ENCODE measurements at places on chromosomes 7 and 10.

DNA sequence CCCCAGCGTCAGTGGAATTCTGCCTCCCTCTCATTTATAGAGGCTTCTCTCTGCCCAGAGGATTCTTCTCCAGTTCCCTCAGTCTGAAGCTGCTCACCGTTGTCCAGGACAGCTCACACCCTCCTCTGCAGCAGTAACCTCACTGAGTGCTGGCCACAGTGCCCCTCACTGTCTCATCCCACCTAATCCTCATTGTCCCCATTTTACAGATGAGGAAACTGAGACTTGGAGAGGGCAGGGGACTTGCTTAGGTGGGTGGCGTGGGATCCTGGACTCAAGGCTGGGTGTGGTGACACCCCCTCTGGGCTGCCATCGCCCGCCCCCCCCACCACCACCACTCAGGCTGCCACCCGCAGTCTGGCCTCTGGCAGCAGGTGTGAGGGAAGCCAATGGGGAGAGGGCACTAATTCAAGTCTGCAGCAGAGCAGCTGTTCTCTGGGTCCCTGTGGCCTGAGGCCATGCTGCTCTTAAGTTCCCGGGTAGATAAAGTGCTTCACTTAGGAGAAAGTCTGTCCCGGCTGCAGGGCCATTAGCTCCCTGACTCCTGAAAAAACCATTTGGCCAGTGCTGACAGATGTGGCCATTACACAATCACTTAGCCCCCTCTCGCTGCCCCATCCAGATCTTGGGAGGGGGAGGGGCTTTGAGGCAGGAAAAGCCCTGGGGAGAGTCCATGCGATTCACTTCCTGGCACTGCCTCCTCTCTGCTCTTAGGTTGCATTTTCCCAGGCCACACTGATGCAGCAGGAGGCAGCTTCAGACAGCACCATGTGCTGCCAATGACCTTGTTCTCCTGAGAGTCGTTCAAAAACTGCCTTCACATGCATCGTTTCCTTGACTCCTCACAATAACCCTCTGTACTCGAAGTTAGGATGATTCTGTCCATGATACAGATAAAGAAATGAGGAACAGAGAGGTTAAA lies 36.3 kb downstream of the DRGX start:
- no peak for DNase-seq

DNA sequence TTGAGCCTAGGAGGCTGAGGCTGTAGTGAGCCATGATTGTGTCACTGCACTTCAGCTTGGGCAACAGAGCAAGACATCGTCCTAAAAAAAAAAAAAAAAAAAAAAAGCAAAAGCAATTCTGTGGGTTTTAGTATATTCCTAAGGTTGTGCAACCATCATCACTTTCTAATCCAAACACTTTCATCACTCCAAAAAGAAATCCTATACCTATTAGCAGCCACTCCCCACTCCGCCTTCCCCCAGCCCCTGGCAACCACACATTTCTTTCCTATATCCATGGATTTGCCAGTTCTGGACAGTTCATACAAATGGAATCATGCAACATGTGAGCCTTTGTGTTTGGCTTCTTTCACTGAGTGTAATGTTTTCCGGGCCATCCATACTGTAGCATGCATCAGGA lies 20.4 kb downstream of the ZAN start:
- DNase-seq: no peak

DNA sequence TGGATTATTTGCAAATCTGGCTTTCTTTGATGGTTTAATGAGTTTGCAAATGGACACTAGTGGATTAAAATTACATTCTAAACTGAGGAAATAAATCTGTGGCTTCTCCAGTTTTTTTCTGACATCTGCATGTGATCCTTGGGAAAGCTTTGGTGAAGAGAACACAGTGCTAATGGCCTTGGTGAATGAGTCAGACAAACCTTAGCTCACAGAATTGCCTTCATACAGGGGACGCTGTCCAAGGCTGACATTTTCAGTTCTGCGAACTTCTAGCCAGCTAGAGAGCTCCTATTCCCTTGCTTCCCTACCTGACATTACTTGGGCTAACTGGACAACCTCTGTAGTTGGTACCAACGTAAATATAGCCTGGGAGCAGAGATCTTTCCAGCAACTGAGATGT lies 21.2 kb downstream of the BMPER start:
- DNase-seq: no peak

DNA sequence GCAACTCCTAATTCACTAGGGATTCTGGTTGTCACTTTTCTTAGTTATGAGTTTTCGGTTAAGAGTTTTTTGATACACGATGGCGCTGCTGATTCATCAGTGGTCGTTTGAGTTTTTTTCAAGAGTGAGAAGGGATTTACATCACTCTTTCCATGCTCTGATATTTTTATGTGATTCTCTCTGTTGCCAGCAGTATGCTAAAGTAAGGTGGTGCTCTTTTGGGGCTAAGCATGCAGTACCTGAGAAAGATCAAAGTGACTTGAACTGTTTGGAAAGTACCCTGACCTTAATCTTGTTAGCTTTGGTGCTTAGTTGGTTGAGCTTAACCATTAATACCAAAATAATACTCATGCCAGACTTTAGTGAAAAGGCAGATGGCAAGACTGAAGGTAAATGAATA lies 28.1 kb downstream of the STAMBPL1 start:
- no peak for DNase-seq

DNA sequence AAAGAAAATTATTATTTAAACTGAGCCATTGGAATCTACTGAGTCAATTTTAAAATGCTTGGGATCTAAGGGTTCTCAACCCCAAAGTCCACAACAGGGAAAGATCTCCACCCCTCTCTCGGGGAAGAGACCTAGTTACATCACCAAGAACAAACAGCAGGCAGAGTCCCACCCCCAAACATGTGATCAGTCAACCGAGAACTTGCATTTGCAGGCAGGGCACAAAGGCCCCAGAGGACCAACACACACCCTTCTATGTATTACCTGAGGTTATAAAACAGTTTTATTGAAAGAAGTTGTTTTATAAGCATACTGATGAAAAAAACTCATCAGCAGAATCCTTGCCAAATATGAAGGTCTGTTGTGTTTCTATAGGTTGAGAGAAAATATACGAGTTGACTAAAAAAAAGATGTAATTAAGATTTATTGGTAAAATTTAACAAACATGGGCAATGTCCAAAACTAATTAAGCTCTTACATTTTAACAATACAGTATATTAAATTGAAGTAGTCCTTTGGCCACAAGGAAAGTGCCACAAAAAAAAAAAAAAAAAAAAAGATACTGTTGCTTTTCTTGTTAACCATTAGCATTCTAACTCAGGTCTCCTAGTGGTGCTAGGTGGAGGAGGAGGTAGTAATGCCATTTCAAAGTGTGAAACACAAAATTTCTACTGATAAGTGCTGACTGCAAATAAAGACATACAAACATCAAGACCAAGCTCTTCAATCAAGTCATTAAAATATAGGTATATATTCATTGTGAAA lies 975 bp upstream of the USP54 start:
- peak; percentile 93 for DNase-seq

GRCh38 chr10:61301575-61301974 lies 151.6 kb downstream of the TMEM26 start:
- DNase-seq: no peak

- DNase-seq: no peak
These were observed 648.3 kb downstream of the TNS3 start for GRCh38 chr7:46933596-46933995.

GRCh38 chr10:84194424-84195043 lies at the start of gene CDHR1:
CDHR1 (plus strand) TSS chr10:84194537; CDS start chr10:84194761, 224 bp downstream.
- peak; percentile 79 for DNase-seq

GRCh38 chr10:72625276-72625607 lies 637 bp downstream of the MICU1 start:
- no peak for DNase-seq

GRCh38 chr7:28725911-28726310 lies 232.2 kb downstream of the TRIL start:
- DNase-seq: no peak

DNA sequence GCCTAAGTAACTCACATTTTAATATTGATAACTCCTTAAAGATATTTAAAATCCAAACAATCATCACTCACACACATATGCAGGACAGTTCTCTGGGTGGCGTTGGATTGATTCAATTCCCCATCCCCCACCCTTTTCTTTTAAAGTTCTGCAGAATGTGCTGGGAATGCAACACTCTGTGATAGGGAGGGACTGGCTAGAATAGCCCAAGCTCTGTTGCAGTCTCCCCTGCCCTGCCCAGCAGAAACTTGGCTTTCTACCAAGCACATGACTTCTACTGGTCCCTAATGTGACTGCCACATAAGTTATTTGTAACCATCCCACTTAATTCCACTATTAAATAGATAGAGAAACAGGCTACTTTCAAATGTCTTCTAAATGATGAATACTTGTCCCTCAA lies 55.2 kb downstream of the TWIST1 start:
- DNase-seq: no peak

DNA sequence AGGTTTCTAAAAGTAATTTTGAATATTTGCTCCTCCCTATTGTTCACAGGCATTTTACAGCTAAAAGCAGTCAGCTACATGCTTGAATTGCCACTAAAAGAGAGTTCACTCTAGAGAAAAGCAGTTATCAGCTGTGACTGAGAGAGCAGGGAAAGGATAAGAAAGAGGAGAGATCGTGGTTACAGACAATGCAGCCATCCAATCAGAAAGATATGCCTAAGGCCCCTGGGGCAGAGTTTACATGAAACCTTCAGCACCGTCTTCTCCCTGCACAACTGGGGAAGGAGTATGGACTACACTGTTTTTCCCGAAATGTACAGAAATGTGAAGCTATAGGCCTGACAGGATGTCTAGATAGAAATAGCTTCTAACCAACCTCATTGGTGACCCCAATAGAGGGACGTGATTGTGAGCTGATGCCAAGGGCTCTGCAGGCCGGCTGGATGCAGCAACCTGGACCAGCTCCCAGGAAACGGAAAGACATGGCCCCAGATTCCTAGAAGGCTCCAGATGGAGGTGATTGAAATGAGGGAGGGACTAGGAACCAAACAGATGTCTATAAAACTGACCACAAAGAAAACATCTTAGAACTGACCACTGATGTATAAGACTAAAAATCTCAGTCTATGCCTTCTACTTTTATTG lies 3.2 kb upstream of the VSTM4 start:
- no peak for DNase-seq

GRCh38 chr10:44340557-44340956 lies 44.3 kb downstream of the CXCL12 start:
- no peak for DNase-seq

DNA sequence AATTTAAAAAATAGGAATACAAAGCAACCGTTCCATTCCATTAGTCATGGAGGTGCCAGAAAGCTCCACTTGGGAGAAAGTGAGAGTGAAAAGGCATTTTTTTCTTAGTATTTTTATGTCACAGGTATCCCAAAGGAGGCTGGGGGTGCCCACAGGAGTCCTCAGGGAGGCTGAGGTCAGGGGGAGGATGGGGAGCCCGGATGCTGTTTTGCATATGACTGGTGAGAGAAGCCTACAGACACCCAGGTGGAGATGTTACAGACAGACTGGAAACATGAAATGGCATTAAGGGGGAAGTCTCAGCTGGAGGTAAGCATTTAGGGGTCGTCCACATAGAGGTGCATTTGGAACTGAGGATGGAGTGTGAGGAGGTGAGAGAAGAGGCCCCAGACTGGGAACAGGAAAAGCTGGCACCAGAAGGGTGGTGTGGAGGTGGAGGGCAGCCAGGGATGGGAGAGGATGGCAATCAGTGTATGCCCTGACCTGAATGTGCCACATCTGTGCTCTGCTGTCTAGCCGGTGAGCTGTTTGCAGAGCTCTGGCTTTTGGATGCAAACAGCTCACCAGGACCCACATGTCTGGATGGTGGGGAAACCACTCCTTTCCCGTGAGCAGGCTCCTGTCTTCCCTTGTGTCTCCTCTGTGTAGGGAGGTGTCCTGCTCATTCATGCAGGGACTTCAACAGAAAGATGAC lies 101.1 kb downstream of the RAMP3 start:
- no peak for DNase-seq

DNA sequence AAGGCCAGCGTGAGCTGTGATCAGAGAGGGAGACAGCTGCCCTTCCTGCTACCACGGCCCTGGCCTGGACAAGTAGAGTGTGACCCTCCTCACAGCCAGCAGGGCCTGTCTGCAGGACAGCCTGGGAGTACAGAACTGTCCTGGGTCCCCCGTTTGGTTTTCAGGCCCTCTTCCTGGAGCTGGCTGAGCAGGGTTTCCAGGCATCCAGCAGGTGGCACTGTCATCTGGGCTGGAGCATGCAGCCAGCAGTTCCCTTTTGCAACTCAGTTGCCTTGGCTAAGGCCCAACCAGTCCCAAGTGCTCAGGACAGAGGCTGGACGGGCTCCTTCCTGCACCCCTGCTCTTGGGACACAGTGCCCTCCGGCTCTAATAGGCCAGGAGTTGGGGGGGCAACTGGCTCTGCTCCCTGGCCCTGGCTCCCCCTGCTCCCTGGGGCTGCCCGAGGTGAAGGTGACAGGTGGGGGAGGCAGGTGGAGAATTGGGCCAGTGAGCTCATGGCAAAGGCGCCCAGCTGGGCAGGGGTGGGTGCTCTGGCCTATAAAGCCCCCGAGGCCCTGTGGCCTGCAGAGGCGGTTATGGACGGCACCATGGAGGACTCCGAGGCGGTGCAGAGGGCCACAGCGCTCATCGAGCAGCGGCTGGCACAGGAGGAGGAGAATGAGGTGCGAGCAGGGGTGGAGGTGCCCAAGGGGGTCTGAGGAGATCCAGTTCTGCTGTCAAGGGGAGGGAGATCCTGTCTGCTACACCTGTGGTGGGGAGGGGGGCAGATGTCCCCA lies at the start of gene ANKRD2:
Gene ANKRD2 (plus strand): TSS at position 566 of the 776 bp plus-strand sequence. CDS start 10 bp downstream, at position 576.
- DNase-seq: peak; percentile 73

DNA sequence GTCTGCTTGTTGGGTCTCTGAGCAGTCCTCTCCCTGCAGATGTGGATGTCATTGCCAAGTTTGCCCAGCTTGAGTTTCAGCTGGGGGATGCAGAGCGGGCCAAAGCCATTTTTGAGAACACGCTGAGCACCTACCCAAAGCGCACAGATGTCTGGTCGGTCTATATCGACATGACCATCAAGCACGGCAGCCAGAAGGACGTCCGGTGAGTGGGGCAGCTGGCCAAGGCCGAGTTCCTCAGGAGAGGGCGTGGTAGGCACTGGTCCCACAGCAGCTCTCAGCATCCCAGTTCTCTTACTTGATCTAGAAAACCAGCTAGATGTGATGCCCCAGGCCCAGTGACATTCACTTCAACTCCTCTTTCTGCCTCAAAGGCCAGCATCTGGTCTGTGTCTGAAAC lies 7.7 kb downstream of the CALHM2 start:
- DNase-seq: no peak

DNA sequence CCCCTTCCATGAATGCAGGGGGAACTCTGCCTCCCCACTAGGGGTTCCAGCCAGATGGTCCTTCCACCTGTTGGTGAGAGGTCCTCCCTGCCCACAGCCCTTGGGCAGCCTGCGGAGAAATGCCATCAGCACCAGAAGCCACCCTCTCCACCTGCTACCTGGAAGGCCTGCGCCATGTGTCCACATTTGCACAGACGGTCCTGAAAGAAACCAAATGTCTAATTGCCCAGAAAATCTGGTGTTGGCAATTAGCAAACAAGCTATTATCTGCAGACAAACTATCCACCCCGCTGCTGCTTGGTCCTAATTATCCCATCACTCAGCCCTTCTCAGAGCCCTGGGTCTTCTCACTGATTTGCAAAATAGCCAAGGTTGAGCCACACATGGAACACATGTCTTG lies 32.3 kb downstream of the HSPA12A start:
- no peak for DNase-seq

GRCh38 chr7:48300301-48300700 lies 129.0 kb downstream of the ABCA13 start:
- no peak for DNase-seq
